Transverse colon (tissue), 4 donors: ENCODE measurements at places on chromosomes 3 and 15. TPM values are rescaled to one million over a fixed set of nuclear protein-coding genes. Genes with fewer than 3 reads are reported as not detected.

MYRIP gene
- total RNA-seq = 19.7 TPM

ANKRD34C gene
- total RNA-seq = not detected

SAMD7 gene
- total RNA-seq = not detected

DNA sequence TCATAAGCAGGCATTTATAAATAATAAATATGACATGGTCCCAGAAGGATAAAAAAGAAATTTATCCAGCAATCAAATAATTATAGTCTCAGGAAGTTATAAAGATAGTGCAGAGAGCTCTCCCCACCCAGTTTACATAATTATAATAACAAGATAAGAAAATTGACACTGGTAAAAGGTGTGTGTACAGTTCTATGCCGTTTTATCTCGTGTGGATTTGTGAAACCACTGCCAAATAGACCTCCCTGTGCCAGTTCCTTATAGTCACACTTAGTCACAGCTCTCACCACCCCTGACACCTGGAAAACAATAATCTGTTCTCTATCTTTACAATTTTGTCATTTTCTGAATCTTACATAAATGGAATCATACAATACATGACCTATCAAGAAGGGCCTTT lies 320.1 kb downstream of the KBTBD8 start:
- DNase-seq = no peak
- no peaks in the 10 kb centered on the region for H3K27me3 ChIP-seq
- H3K36me3 ChIP-seq = no peaks in the 10 kb centered on the region
- H3K4me3 ChIP-seq = no peak overlapping the region
- H3K27ac ChIP-seq = no peak overlapping the region

GRCh38 chr3:179438841-179439240 lies 12.4 kb downstream of the GNB4 start:
- no peak overlapping the region for H3K4me3 ChIP-seq
- no peaks in the 10 kb centered on the region for H3K36me3 ChIP-seq
- DNase-seq = no peak

- H3K4me3 ChIP-seq = no peak overlapping the region
- no peaks in the 10 kb centered on the region for H3K36me3 ChIP-seq
- H3K4me1 ChIP-seq = peaks cover 42% of the 10 kb centered on the region
- DNase-seq = no peak
- no peaks in the 10 kb centered on the region for H3K27me3 ChIP-seq
These were observed 63.5 kb downstream of the CTDSPL start for GRCh38 chr3:37925157-37925556.

DNA sequence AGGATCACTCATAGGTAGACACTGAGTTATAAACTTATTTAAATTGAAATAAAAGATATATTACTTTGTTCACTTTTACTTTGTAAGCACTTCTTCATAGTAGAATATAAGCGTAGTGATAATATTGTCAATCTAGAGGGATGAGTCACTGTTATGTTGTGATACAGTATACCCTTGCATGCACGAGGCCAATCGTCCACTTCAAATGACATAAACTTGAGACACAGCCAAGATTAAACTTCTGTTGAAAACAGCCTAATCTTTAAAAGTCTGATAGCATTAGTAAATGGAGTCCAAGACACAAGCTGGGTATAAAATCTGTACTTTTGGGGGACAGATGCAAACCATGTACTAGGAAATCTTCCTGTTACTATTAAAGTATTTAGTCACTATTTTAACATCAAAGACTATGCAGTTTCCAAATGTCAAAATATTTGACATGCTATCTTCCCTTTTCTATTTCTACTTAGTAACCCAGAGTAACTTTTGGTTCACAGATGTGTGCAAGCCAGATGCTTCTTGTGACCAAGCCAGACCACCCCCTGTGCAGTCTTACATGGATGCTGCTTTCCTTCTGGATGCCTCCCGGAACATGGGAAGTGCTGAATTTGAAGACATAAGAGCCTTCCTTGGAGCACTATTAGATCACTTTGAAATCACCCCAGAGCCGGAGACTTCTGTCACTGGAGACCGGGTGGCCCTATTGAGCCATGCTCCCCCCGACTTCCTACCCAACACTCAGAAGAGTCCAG lies 85.3 kb downstream of the PIK3R4 start:
- no peaks in the 10 kb centered on the region for H3K27me3 ChIP-seq
- no peaks in the 10 kb centered on the region for H3K36me3 ChIP-seq
- H3K27ac ChIP-seq = peak overlapping the region; percentile 50
- H3K4me3 ChIP-seq = no peak overlapping the region

IL17RC gene
- total RNA-seq = 70.6 TPM

DNA sequence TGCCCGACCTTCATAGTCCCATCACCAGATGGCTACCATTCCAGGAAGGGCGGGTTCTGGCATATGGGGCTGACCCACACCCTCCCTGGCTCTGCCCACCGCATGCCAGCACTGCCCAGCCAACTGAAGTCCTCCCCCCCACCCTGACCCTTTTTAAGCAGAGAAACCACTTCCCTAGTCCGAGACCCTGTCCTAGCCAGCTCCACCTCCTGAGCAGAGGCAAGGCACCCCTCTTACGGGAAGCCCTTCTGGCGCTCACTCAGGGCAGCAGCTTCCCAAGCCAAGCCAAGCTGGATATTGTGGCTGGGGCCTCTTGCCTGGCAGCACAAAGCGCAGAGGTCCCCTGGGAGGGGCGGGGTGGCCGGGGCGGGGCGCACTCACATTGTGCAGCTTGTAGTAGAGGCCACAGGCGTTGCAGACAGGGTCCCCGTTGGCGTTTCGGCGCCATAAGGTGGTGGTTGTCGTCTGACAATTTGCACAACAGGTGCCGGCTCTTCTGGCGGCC lies 11.5 kb downstream of the GATA2 start:
- no peak overlapping the region for H3K27ac ChIP-seq
- H3K4me3 ChIP-seq = no peak overlapping the region
- H3K36me3 ChIP-seq = no peaks in the 10 kb centered on the region
- peaks cover 6% of the 10 kb centered on the region for H3K4me1 ChIP-seq
- peaks cover 96% of the 10 kb centered on the region for H3K27me3 ChIP-seq

GRAMD1C gene
- 16.2 TPM for total RNA-seq

GRCh38 chr3:40593351-40593750 lies 68.6 kb downstream of the ZNF621 start:
- no peak for DNase-seq
- H3K27me3 ChIP-seq = no peaks in the 10 kb centered on the region
- no peak overlapping the region for H3K4me3 ChIP-seq
- no peaks in the 10 kb centered on the region for H3K36me3 ChIP-seq

DNA sequence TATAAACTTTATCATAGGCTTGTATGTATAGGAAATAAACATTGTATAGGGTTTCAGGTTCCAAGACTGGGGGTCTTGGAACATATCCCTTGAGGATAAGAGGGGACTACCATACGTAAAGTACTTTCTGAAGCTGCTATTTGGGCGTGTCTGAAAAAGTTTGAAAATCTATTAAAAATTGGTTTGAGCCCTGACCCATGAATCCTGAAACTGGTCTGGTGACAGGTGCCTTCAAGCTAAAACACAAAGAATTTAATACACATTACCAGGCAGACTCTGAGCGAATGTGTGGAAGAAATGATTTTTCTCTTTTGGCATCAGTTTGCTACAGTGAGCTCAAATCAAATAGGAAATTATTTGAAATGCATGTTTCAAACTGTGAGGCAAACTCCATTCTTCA lies 16.3 kb downstream of the TF start:
- no peak for DNase-seq
- H3K27ac ChIP-seq = no peak overlapping the region
- no peaks in the 10 kb centered on the region for H3K36me3 ChIP-seq
- no peak overlapping the region for H3K4me3 ChIP-seq

DNA sequence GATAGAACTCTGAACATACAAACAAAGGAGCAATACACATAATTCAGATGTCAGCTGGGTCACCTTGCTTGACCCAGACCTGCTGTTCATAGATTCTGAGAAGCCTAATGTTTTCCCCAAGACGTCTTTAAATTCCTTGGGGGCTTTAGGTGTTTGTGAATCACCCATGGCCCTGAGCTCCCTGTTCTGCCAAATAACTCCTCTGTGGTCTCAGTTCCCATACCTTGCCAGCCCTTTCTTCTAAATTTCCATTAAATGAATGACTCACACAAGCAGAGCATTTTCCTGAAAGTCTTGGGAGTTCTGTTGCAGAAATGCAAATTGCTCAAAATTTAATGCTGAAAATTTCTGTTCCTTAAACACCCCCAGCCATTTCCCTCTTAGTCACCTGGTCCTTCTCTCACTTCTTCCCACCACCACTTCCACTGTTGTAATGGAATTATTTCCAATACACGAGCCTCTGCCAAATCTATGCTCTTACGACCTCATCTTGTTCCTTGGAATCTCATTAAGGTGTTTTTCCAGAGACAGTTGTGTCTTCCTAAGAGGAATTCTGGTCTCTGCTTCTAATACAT lies 33.4 kb upstream of the PSMD6 start:
- no peaks in the 10 kb centered on the region for H3K36me3 ChIP-seq
- DNase-seq = no peak
- no peaks in the 10 kb centered on the region for H3K4me1 ChIP-seq
- no peak overlapping the region for H3K4me3 ChIP-seq
- no peak overlapping the region for H3K27ac ChIP-seq

DNA sequence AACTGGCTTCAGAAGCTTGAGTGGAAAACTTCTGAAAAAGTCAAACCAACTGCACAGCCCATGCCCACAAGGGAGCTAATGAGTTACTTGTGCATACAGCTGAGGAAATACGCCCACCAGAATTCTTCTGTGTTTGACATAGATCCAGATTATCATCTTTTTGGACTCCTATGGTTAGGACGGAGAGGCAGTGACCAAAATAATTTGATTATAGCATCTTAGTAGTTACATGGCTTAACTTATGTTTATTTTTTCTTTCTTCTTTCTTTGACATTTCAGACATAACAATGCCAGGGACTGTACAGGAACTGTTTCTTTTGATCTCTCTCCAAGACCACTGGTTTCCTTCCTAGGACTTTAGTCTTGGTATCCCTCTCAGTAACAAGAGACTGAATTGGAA lies 246.1 kb upstream of the RASGRP1 start:
- H3K27ac ChIP-seq = no peak overlapping the region
- H3K4me3 ChIP-seq = no peak overlapping the region
- no peaks in the 10 kb centered on the region for H3K27me3 ChIP-seq
- DNase-seq = no peak

PLD1 gene
- total RNA-seq = 84.2 TPM

LIPC gene
- 8.2 TPM for total RNA-seq

C15orf62 gene
- total RNA-seq = 0.32 TPM

DNA sequence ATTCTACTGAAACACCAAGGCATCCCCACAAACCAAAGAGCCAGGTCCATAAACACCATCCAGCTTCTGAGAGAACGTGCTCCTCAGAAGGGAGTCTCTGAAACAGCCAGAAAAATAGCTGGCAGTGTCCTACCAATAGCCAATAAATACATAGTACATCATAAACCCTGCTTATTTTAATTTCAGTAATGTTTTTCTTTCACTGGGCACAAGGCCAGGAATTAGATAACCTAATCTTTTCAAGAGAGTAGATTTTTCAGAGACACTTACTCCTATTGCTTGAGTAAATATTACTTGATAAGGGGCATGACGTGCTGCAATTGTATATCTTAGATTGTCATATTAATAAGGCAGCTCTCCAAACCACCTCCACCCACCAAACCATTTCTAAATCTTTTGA lies 22.7 kb downstream of the GADL1 start:
- no peak for DNase-seq
- no peaks in the 10 kb centered on the region for H3K36me3 ChIP-seq
- H3K4me1 ChIP-seq = no peaks in the 10 kb centered on the region
- H3K27me3 ChIP-seq = no peaks in the 10 kb centered on the region
- H3K4me3 ChIP-seq = no peak overlapping the region

DNA sequence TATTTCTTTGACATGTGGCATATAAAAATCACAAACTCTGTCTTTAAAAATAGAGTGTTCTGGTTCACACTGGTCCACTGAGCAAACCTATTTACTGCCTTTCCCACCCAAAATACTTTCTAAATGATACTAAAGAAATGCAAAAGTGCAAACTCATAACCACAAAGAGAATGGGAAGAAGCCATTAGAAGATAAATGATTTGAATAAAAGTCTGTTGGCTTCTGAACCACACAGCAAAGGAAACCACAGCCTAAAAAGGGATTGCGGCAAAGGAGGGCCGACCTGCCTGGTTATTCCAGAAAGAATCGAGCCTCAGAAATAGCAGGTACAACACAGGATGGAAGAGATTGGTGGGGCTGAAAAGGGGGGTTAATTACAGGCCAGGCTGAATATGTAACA lies 599.5 kb downstream of the FHIT start:
- DNase-seq = no peak
- no peaks in the 10 kb centered on the region for H3K36me3 ChIP-seq
- no peaks in the 10 kb centered on the region for H3K27me3 ChIP-seq

GRCh38 chr3:109995377-109995776 lies 658.0 kb upstream of the DPPA4 start:
- no peaks in the 10 kb centered on the region for H3K27me3 ChIP-seq
- H3K4me1 ChIP-seq = no peaks in the 10 kb centered on the region
- no peak for DNase-seq
- no peaks in the 10 kb centered on the region for H3K36me3 ChIP-seq
- H3K27ac ChIP-seq = no peak overlapping the region
- no peak overlapping the region for H3K4me3 ChIP-seq

GRCh38 chr3:16472593-16472992 lies 40.9 kb downstream of the RFTN1 start:
- H3K27me3 ChIP-seq = no peaks in the 10 kb centered on the region
- H3K4me1 ChIP-seq = no peaks in the 10 kb centered on the region
- H3K27ac ChIP-seq = no peak overlapping the region
- DNase-seq = no peak

UROC1 gene
- total RNA-seq = not detected

GOLGA6L7 gene
- total RNA-seq = not detected

CD80 gene
- total RNA-seq = 13.8 TPM

DNA sequence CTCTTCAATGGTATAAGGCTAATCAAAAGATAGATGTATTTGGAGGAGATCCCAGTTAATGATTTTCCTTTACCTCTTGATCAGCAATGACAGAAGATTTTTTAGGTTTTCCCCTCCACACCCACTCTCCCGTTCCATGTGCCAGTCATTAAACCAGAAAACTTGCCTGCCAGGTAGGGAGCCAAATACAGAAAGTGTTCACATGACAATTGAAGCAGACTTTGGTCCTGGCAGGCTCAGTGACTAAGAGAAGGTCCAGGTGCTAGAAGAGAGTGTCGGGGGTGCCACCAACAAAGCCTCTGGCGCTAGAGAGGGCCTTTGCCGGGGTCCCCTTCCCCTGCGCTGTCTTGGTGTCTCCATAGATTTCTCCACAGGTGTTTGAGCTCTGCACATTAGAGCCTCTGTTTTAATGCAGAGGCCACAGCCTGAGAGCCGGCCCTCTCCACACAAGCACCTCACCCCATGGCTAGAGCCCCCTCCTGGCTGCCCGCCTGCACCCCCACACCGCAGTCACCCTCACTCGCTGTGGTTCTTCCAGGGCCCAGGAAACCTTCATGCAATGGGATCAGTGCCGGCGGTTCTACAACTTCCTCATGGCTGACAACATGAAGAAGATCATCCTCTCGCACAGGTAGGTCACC lies 36.4 kb downstream of the RLBP1 start:
- H3K36me3 ChIP-seq = no peaks in the 10 kb centered on the region
- H3K4me1 ChIP-seq = no peaks in the 10 kb centered on the region
- DNase-seq = no peak
- H3K27ac ChIP-seq = no peak overlapping the region
- H3K4me3 ChIP-seq = no peak overlapping the region

KLHL6 gene
- 0.60 TPM for total RNA-seq

- DNase-seq = no peak
- peaks cover 47% of the 10 kb centered on the region for H3K27me3 ChIP-seq
- H3K36me3 ChIP-seq = no peaks in the 10 kb centered on the region
- H3K4me1 ChIP-seq = no peaks in the 10 kb centered on the region
- H3K27ac ChIP-seq = no peak within 1 kb of the TSS
These were observed at the start of gene SLC6A11 for GRCh38 chr3:10816019-10816862. Gene SLC6A11 (plus strand): TSS chr3:10816228. CDS start chr3:10816266, 38 bp downstream.
